ENCODE measurements at places on chromosomes 5 and 9.

DNA sequence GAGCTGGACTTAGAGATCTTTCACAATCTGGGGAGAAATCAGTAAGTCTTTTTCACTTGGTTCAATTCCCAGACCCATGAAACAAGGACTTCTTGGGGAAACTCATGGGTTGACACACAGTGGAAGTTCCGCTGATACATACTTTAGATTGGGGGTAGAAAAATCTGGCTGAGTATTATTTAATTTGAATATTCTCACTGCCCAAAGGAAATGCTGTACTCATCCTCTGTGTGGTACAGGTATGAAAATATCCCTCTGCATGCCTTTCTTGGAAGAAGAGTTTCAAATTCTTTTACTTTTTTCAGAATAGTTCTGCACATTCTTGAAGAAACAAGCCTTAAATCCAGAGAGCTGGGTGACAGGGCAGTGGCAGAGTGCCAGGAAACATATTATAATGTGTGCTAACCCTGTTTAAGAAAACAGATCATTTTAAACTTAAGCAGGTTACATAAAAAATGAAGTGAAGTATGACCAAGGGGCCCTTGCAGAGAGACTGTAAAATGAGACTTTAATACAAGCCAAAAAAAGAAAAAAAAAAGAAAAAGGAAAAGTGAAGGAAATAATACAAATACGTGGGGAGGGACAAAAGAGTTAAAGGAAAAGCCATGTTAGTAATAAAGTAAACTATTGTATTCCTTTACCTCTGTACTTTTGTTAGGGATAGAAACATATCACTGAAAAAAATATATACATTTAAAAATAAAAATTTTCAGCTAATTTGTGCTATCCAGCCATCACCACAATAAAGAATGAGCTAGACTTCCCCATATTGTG lies 173.4 kb upstream of the NR3C1 start:
- DNase-seq = no peak

DNA sequence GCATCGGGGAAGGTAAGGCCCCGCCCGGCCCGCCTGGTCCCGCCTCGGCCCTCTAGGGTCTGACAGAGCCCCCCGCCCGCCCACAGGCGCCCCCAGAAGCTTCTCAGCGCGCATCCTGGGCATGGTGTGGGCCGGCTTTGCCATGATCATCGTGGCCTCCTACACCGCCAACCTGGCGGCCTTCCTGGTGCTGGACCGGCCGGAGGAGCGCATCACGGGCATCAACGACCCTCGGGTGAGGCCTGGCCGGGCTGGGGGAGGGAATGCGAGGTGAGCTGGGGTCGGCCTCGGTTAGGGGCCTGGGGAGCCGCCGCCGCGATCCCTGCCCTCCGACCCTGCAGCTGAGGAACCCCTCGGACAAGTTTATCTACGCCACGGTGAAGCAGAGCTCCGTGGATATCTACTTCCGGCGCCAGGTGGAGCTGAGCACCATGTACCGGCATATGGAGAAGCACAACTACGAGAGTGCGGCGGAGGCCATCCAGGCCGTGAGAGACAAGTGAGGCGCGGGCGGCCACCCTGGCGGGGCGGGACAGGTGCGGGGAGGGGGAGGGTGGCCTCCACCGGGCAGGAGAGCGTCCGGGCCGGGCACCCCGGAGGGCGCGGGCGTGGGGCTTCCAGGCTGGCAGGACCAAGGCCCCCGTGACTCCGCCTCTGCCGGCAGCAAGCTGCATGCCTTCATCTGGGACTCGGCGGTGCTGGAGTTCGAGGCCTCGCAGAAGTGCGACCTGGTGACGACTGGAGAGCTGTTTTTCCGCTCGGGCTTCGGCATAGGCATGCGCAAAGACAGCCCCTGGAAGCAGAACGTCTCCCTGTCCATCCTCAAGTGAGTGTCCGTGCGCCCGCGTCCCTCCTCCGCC lies 7.1 kb downstream of the LRRC26 start:
- DNase-seq = no peak

GRCh38 chr5:158943057-158943456 lies 156.7 kb downstream of the EBF1 start:
- DNase-seq = no peak

DNA sequence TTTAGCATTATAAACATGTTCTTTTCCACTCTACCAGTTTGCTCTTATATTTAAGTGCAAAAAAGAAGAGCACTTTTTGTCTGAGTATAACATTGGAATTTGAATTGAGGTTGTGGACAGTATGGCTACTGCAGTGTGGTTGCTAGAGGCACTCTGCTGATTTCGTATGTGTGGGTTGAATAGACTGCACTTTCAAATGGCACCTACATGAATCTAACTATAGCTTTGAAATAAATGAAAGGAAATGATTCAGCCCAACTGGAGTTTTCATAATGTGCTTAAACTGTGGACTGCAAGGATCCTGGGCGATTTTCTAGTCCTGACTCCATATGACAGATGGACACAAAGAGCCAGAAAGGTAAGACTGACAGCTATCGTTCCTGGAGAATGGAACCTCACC lies 657.6 kb upstream of the RIOK2 start:
- no peak for DNase-seq

DNA sequence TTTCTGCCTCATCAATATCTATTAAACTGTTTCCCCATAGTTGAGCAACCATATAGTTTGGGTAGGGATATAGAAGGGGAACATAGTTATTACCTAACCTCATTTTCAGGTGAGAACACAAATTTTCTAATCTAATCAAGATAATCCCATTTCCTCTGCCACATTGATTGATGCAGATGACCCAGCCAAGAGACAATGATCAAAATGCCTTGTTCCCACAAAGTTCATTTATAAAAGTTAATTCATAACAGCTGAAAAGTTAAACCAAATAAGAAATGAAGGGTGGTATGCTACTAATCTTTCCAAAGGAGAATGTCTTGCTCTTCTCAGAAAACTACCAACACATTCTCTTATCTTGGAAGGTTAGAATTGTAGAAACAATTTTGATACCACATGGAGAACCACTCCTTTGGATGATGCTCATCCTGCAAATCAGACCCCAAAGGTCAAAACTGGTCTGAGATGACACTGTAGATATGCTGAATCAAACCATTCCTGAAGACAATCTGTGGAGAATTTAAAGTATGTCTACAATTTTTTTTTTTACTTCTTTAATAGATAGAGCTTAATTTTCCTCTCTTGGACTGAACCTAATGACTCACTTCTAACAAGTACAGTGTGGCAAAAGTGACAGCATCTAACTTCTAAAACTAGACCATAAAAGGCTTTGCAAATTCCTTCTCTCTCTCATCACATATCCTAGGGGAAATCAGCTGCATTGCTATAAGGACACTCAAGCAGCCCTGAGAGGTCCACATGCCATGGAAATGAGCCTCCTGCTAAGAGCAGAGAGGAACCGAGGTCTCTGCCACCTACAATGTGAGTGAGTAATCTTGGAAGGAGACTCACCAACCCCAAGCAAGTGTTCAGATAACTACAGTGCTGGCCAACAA lies 586.7 kb upstream of the TUSC1 start:
- no peak for DNase-seq

DNA sequence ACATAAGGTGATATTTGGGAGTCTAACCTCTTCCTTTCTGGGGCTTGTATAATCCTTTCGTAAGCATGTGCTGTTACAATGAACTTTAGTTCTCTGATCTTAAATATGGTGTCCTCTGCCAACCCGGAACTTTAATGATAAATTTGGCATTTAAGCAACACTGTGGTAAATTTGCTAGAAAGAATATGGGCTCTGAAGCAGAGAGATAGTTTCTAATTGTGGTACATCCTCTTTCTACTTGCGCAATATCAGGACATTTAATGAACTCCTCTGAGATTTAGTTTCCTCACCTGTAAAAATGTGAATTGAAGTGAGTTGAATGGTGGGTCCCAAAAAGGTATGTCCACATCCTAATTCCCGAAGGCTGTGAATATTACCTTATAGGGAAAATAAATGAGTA lies 364.7 kb downstream of the CAAP1 start:
- DNase-seq = no peak
